CD4-positive, CD25-positive, alpha-beta regulatory T cell (primary cell): ENCODE measurements at places on chromosomes 1 and 21. TPM values are rescaled to one million over a fixed set of nuclear protein-coding genes. Genes with fewer than 3 reads are reported as not detected.

- no peaks in the 10 kb centered on the region for H3K36me3 ChIP-seq
- no peaks in the 10 kb centered on the region for H3K4me1 ChIP-seq
- no peak overlapping the region for H3K27ac ChIP-seq
- H3K27me3 ChIP-seq = no peaks in the 10 kb centered on the region
- no peak for DNase-seq
Observed at GRCh38 chr1:2607641-2608091, 21.1 kb downstream of the PRXL2B start.

DNA sequence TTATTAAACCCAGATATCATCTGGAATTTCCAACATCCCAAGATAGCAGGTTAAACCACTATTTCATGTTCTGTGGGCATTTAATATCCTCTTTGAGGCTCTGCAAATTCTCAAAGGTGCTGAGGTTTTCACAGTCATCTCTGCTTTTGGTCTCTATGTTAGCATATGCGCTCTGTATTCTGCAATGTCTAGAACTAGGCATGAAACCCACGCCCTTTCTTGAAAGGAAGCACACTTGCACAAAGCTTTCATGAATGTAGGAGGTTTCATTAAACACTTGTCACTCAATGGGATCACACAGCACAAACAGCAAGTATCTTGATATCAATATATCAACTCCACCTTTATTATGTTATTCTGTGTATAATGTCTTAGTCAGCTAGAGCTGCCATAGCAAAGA, 172.0 kb upstream of the USP24 start:
- no peak overlapping the region for H3K4me3 ChIP-seq
- H3K27ac ChIP-seq = no peak overlapping the region
- no peaks in the 10 kb centered on the region for H3K27me3 ChIP-seq
- H3K36me3 ChIP-seq = no peaks in the 10 kb centered on the region
- H3K4me1 ChIP-seq = no peaks in the 10 kb centered on the region

- no peaks in the 10 kb centered on the region for H3K36me3 ChIP-seq
- no peaks in the 10 kb centered on the region for H3K4me1 ChIP-seq
- H3K4me3 ChIP-seq = no peak overlapping the region
- no peak overlapping the region for H3K27ac ChIP-seq
- DNase-seq = no peak
- no peaks in the 10 kb centered on the region for H3K27me3 ChIP-seq
Observed at GRCh38 chr1:114112775-114113174, 40.9 kb downstream of the SYT6 start.

DNA sequence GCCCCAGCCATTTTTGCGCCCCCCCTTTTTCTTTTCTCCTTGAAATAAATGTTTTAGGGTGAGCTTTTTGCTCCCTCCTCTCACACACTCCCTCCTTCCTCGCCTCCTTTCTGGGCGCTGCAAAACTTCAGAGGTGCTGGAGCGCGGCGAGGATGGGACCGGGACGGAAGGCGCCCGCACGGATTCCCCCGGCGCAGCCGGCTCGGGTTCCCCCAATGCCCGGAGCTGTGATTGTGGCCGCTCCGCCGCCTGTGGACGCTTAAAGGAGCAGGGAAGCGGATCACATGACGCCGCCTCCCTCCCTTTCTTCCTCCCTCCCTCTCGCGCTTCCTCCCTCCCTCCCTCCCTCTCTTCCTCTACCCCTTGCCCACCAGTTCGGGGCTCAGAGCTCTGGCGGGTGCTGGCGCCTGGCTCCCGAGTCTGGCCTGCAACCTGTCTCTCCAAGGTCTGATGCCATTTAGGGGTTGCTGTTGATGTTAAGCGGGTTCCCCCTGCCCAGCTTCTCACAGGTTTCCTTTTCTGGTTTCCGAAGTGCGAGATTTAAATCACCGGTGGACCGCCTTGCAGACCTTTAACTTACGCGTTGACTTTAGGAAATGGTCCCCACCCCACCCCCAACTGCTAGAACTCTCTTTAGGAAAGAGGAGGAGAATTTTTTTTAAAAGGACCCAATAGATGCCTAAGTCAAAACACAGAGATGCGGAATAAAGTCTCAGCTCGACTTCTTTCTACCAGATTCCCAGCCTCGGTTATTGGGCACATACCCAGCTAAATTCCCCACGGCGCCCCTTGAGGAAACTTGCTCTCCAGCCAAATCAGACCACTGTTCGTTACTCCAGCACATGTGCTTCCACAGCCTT, at the start of gene WLS:
WLS (minus strand) TSS at position 235 of the 860 bp plus-strand sequence; CDS start at position 11, 224 bp downstream.
- no peaks in the 10 kb centered on the region for H3K36me3 ChIP-seq
- H3K27me3 ChIP-seq = peaks cover 19% of the 10 kb centered on the region
- no peaks in the 10 kb centered on the region for H3K4me1 ChIP-seq
- no peak within 1 kb of the TSS for H3K27ac ChIP-seq
- DNase-seq = no peak
- no peak within 1 kb of the TSS for H3K4me3 ChIP-seq

- H3K27ac ChIP-seq = no peak overlapping the region
- DNase-seq = no peak
- H3K4me1 ChIP-seq = no peaks in the 10 kb centered on the region
Observed at GRCh38 chr1:39145331-39145965, 59.0 kb upstream of the MACF1 start.

GRCh38 chr1:81540216-81540615, 260.5 kb upstream of the ADGRL2 start:
- no peak for DNase-seq
- H3K36me3 ChIP-seq = no peaks in the 10 kb centered on the region
- H3K4me3 ChIP-seq = no peak overlapping the region
- H3K27me3 ChIP-seq = no peaks in the 10 kb centered on the region

DNA sequence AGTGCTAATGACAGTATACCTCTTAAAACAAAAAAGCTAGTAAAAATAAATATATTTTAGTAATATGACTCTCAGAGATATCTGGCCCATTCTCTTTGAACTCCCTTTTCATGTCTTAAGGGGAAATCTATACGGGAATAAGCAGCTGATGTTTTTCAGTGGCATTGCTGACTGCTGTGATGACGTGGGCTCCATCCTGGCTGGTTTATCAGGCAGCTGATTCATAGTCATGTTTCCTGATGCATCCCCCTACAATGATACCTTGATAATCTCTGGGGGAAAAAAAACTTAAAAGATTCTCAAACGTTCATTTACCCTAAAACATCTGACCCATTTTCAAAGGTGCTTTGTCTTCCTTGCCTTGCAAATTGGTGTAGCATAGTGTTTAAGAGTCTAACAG, 53.8 kb downstream of the ABCA4 start:
- DNase-seq = no peak
- no peak overlapping the region for H3K4me3 ChIP-seq
- H3K4me1 ChIP-seq = no peaks in the 10 kb centered on the region
- no peaks in the 10 kb centered on the region for H3K36me3 ChIP-seq
- peaks cover 3% of the 10 kb centered on the region for H3K27me3 ChIP-seq

DNA sequence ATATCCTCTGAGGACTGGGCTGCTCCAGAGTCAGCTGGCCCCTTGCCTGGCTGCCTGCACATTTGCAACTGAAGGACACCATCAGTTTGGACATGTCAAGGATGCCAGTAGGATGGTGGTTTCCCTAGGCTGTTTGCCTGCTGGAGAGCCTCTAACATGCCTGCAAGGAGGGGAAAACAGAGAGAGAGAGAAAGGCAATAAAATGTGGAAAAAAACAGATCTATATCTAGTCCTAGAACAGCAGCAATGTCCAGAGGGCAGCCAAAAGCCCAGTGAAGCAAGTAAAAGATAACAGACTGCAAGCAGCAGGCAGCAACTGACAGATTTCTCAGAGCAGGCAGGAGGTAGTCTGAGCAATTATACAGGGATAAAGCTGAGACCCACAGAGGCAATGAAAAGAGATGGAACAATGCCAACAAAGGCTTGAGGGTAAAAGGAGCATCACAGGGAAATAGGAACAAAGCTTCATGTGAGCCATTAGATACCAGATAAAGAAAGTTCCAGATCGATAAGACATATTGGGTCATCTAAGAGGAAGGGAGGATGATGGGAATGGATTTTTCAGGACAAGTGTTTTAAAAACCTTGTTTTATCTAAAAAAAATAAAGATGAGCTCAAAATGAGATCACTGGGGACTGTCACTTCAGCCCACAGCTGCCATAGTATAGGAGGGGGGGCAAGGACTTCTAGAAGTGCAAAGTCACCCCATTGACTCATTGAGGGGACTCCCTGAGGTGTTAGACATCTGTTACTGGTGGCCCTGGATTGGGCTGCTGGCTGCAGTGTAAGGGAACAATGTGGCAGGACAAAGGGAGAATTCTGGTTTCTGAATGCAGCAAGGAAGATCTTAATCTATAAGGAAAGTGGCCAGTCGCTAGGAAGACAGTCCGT, 38.6 kb upstream of the GADD45A start:
- H3K4me1 ChIP-seq = no peaks in the 10 kb centered on the region
- no peak overlapping the region for H3K27ac ChIP-seq
- H3K36me3 ChIP-seq = no peaks in the 10 kb centered on the region
- no peak overlapping the region for H3K4me3 ChIP-seq

GRCh38 chr1:75967719-75968118, 35.5 kb upstream of the ASB17 start:
- H3K27ac ChIP-seq = no peak overlapping the region
- H3K36me3 ChIP-seq = no peaks in the 10 kb centered on the region
- DNase-seq = no peak
- H3K4me1 ChIP-seq = no peaks in the 10 kb centered on the region
- no peak overlapping the region for H3K4me3 ChIP-seq

DNA sequence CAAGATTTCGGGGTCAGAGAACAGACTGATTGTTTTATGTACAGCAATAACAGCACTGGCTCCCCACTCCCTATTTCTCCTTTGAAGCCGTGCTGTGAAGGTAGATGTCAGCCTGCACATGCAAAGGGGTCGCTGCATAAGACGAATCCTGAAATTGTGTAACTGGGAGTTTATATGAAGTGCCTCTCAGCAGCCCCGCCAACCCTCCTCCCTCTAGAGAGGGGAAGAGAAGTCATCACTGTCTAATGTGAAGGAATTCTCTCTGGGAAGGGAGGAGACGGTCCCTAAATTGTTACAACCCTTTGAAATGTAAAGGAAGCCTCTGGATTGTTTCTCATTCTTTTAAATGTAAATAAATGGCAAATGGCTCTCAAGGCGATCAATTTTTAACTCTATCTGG, 545.3 kb downstream of the PLA2G4A start:
- DNase-seq = no peak
- no peak overlapping the region for H3K27ac ChIP-seq

DNA sequence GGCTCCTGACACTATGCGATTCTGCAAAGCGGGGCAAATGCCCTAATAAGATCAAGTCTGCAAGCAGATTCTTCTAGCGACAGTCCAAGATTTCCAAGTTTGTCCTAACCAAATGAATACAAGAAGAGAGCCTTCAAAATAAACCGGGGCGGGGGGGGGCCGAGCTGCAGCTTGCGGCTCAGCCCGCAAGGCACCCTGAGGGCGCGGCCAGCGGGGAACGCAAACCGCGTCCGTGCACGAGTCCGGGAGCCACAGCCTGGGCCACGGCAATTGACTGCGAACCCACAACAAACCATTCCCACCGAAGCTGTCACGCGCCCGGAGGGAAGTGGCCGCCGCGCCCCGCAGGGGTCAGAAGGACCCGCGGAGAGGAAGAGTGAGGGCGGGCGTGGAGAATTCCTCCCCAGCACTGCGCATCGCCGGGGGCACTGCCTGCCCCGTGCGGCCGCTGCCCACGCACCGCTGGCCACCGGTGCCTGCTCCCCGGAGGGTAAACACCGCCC, 687 bp downstream of the TGFBR3 start:
- H3K36me3 ChIP-seq = no peaks in the 10 kb centered on the region
- H3K27me3 ChIP-seq = no peaks in the 10 kb centered on the region

DNA sequence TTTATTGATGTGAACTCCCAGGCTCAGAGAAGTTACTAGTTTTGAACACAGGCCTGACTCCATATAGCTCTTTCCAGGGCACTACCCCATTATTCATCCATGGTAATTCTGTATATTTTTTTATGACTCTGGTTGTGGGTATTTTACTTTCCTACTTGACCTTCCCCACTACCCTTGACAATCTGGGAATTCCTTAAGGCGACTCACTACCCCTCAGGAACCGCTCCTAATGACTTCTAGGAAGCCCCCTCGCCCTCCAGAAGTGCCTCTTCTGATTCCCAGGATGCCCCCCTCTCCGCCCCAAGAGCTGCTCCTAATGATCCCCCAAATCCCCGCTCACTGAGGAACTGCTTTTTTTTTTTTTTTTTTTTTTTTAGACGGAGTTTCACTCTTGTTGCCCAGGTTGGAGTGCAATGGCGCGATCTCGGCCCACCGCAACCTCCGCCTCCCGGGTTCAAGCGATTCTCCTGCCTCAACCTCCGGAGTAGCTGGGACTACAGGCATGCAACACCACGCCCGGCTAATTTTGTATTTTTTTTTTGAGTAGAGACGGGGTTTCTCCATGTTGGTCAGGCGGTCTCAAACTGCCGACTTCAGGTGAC, 972 bp upstream of the KDM4A start:
- no peak for DNase-seq
- H3K27ac ChIP-seq = peak overlapping the region; percentile 85
- peak overlapping the region; percentile 87 for H3K4me3 ChIP-seq
- H3K36me3 ChIP-seq = peaks cover 10% of the 10 kb centered on the region

- no peaks in the 10 kb centered on the region for H3K36me3 ChIP-seq
- no peaks in the 10 kb centered on the region for H3K4me1 ChIP-seq
- no peak for DNase-seq
- no peak overlapping the region for H3K4me3 ChIP-seq
- H3K27me3 ChIP-seq = no peaks in the 10 kb centered on the region
Observed at GRCh38 chr1:190049314-190049713, 428.4 kb downstream of the BRINP3 start.

DNA sequence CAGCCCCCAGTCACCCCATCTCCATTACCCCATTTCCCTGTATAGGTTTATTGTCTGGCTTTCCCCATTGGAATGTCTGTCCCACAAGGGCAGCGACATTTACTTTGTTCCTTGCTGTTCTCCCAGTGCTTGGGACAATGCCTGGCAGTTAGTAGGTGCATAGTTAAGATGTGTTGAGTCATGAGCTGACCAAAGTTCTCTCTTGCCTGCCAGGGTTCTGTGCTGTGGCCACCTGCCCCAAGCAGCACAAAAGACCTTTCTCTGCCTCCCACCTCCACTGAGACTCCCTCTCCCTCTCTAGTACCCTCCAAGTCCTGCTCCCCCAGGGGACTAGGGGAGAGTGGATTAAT, 40.0 kb downstream of the TMCO4 start:
- H3K27ac ChIP-seq = no peak overlapping the region
- DNase-seq = no peak
- H3K4me1 ChIP-seq = no peaks in the 10 kb centered on the region

- H3K36me3 ChIP-seq = no peaks in the 10 kb centered on the region
- H3K4me3 ChIP-seq = no peak overlapping the region
- H3K4me1 ChIP-seq = no peaks in the 10 kb centered on the region
Observed at GRCh38 chr1:94803517-94804441, 16.4 kb upstream of the SLC44A3 start.

GRCh38 chr1:65146908-65147423, 1.0 kb upstream of the AK4 start:
- H3K4me3 ChIP-seq = no peak overlapping the region
- H3K36me3 ChIP-seq = no peaks in the 10 kb centered on the region
- no peak for DNase-seq
- peaks cover 25% of the 10 kb centered on the region for H3K27me3 ChIP-seq
- H3K4me1 ChIP-seq = peaks cover 24% of the 10 kb centered on the region

Gene LINGO4
- 0.22 TPM for total RNA-seq

Gene SAMD11
- total RNA-seq = not detected

Gene SH2D2A
- total RNA-seq = 158 TPM

Gene SLAMF9
- total RNA-seq = not detected

Gene CCDC181
- not detected for total RNA-seq

Gene S100A3
- not detected for total RNA-seq
